CD4-positive, alpha-beta memory T cell (primary cell): ENCODE measurements at places on chromosomes 12 and 14. TPM values are rescaled to one million over a fixed set of nuclear protein-coding genes. Genes with fewer than 3 reads are reported as not detected.

GRCh38 chr12:27779920-27780611 is at the start of the genes KLHL42 and MANSC4:
Gene KLHL42, plus strand, starts transcription at chr12:27780233. Its CDS starts 98 bp downstream, at chr12:27780331.
Gene MANSC4, minus strand, starts transcription at chr12:27780236. Its CDS starts 8,960 bp downstream, at chr12:27771276.
- DNase-seq, result peak; percentile 62

GPR68 gene
- polyA plus RNA-seq, result 3.0 TPM

GRCh38 chr12:3243376-3244084 is 166.4 kb downstream of the TSPAN9 start:
- DNase-seq, result no peak

GRCh38 chr12:28223025-28223554 is 32.8 kb downstream of the CCDC91 start:
- peak; percentile 29 for DNase-seq

GRCh38 chr12:95605875-95606274 is 54.6 kb upstream of the USP44 start:
- DNase-seq, result no peak

STYK1 gene
- polyA plus RNA-seq, result not detected

LRIG3 gene
- polyA plus RNA-seq, result not detected

GRCh38 chr12:68170726-68171125 is 11.2 kb upstream of the IFNG start:
- DNase-seq, result no peak

- DNase-seq, result no peak
Measured at GRCh38 chr12:106085213-106085612, 53.5 kb downstream of the NUAK1 start.

DNA sequence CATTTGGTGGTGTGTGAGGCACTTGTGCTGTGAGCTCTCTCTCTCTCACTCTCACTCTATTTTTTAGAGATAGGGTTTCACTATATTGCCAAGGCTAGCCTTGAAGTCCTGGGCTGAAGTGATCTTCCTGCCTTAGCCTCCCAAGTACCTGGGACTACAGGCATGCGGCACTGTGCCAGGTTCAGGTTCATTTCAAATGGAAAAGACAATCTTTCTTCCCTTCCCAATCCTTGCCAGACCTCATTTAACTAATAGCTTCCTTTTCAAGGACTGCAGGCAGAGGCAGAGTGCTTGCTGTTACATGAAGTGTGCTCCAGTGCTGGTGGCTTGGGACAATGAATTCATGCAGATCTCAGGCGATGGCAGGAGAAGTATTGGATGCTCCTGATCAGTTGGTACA is 73.2 kb upstream of the BICD1 start:
- no peak for DNase-seq

- DNase-seq, result no peak
Measured at GRCh38 chr12:91173124-91173523, 9.5 kb downstream of the DCN start.

DNA sequence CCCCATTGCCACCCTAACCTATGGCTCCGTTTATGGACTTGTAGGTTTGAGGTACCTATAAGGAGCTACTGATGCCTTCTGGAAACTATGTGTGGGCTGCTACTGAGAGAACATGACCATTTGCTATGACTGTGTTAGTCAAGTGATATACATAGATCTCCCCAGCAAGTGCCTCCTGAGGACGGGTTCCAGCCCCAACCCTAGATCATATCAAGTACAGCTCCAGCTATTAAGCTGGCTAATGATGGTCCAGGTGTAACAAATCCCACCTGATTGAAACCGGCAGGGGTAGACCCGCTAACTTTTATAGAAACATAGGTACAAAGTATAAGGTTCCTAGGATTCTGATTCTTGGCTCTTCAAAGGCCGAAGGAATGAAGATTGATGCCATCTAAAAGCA is 23.7 kb downstream of the NINJ2 start:
- DNase-seq, result no peak

GRCh38 chr14:60250257-60251035 is 1.4 kb downstream of the PPM1A start:
- DNase-seq, result peak; percentile 36

SDSL gene
- not detected for polyA plus RNA-seq

- DNase-seq, result no peak
Measured at GRCh38 chr12:102478405-102479098, 1.8 kb downstream of the IGF1 start.

GRCh38 chr12:62856454-62856853 is 78.5 kb downstream of the PPM1H start:
- DNase-seq, result no peak

- no peak for DNase-seq
Measured at GRCh38 chr12:62466018-62466593, 520 bp upstream of the MON2 start.

PSMC1 gene
- 103 TPM for polyA plus RNA-seq

TAS2R14 gene
- polyA plus RNA-seq, result 0.99 TPM

NFATC4 gene
- polyA plus RNA-seq, result not detected

CNTN1 gene
- not detected for polyA plus RNA-seq

FAM222A gene
- polyA plus RNA-seq, result 0.25 TPM

DNA sequence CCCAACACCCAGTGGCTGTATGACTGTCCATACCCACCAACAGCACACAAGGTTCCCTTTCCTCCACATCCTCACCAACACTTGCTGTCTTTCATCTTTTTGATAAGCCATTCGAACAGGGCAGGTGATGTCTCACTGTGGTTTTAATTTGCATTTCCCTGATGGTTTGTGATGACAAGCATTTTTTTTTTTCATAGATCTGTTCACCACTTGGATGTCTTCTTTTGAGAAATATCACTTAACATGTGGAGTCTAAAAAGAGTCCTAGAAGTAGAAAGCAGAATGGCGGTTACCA is 198.1 kb upstream of the DIO3 start:
- DNase-seq, result no peak

- DNase-seq, result no peak
Measured at GRCh38 chr12:123945287-123946151, 27.1 kb downstream of the CCDC92 start.

GRCh38 chr14:101878211-101878821 is 86.1 kb upstream of the DYNC1H1 start:
- DNase-seq, result no peak
